ENCODE measurements at places on chromosomes 3 and 15.

- DNase-seq: no peak
These were observed 246.1 kb downstream of the TBL1XR1 start for GRCh38 chr3:176951144-176951543.

- no peak for DNase-seq
These were observed 15.3 kb downstream of the FBN1 start for GRCh38 chr15:48630245-48630644.

- DNase-seq: no peak
These were observed 636.5 kb downstream of the ZBBX start for GRCh38 chr3:166743481-166744134.

- no peak for DNase-seq
These were observed 167.0 kb downstream of the FMN1 start for GRCh38 chr15:33027306-33028035.

GRCh38 chr3:126990890-126991289, 8.0 kb downstream of the PLXNA1 start:
- no peak for DNase-seq

GRCh38 chr3:53794597-53794996, 51.6 kb downstream of the CHDH start:
- DNase-seq: no peak

- peak; percentile 81 for DNase-seq
These were observed 1.2 kb downstream of the GPR176 start for GRCh38 chr15:39918688-39919385.

DNA sequence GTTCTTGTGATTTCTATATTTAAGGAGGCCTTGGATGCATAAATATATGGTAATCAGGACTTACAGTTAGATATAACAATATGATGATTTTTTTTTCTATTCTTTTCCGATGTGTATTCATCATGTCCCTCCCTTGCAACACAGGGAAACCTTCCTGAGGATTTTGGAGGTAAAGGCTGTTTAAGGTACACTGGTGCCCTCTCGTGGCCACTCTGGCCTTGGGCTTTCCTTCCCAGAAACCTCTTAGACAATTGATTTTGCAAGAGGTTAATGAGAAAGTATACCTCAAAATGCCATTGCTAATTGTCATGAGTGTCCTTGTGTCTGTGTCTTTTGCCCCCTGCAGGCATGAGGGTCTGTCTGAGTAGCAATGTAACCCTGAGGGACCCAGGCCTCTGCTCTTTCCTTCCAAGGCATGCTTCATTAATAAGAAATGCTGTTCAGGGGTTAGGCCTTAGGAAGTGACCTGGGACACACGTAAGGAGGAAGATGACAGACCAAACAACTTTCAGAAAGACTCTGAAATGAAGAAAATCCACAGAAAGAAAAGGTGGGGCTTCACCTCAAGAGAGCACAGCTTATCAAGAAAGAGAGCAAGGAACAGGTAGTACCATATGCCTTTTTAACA, 70.3 kb upstream of the PPP2R3A start:
- peak; percentile 58 for DNase-seq

GRCh38 chr3:119589102-119589773, 8.4 kb upstream of the PLA1A start:
- DNase-seq: no peak

DNA sequence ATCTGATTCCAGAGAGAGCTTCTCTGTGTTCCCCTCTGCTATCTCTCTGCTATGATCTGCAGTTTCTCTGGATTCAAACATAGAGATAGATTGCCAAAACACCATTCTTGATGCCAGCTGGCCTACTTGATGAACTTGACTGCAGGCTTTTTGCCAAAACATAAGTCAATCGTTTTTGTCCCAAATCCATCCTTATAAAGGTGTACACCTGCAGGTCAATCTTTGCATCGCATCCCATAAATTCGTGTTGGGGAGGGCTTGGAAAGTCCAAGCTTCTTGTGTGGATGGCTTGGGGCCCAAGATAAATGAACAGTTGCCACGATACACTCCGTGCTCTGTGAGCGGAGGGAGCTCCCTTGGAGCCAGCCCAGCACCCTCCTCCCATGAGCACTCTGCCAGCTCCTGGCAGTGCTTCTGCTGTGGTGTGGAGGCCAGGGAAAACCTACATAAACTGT, 2.7 kb downstream of the CERS3 start:
- no peak for DNase-seq

- no peak for DNase-seq
These were observed 812 bp upstream of the SEC62 start for GRCh38 chr3:169965562-169966427.

DNA sequence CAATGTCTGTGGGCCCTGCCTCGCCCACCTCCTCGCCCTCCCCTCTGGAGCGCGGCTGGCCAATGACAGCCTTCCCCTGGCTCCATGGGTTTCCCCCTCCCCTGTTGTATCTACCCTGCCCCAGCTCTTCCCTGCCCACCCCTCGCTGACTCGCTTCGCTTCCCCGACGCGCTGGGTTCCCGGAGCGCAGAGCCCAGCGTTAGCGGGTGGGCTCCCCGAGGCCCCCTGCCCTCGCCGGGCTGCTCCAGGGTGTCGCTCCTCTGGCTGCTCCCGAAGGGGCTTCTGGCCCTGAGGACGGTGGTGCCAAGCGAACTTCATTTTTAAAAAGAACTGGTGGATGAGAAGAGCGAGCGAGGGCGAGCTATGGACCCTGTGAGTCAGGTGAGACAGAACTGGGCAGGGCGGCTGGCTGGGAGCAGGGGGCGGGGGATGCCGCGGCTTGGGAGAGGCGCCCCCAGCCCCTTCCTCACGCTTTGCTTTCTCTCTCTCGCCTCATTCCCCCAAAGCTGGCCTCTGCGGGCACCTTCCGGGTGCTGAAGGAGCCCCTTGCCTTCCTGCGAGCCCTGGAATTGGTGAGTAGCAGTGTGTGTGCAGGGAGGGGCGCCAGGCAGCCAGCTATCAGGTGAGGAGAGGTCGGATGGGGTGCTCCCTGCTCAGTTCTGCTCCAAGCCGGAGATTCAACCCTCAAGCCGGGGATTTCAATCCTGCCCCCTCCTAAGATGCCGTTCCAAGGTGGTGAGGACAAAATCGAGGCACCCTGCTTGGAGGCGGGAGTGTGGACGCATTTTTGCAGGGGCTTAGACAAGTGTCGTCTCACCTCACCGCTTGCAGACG, at the start of gene SYNPR:
SYNPR (plus strand) TSS at position 138 of the 834 bp plus-strand sequence.
- DNase-seq: no peak

- DNase-seq: no peak
These were observed 10.2 kb upstream of the MESP1 start for GRCh38 chr15:89761009-89761831.

DNA sequence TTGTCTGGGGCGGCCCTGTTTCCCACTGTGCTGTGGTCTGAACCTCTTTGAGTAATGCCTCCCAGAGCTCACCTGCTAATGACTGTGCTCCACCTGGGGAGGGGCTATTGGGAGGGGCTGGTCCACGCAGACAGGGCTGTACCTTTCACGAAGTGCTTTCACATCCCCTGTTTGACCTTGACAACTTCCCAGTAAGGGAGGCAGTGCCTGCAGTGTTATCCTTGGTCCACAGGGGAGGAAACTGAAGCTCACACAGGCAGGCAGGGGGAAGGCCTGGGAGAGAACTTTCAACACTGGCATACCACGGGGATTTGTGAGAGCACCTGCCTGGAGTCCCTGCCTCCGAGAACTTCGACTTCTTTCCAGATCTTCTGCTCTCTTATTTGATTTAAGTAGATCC, 91.2 kb downstream of the CACNA1D start:
- no peak for DNase-seq

DNA sequence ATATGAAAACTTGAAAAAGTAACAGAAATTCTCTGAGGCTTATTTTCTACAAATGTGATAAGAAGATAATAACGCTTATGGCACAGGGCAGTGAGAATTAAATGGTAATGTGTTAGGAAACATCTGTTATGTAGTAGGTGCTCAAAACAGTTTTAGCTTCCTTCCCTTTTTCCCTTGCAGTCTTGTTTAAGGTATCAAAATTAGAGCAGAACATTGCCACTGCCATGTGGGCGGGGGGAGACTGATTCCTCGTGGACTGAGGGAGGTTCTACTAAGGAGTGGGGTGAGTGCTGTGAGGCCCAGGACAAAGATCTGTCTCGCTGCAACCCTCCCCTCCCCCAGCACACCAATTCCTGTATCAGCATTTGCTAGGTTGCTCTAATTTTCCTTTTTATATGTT, 702.4 kb downstream of the TUSC7 start:
- DNase-seq: no peak

DNA sequence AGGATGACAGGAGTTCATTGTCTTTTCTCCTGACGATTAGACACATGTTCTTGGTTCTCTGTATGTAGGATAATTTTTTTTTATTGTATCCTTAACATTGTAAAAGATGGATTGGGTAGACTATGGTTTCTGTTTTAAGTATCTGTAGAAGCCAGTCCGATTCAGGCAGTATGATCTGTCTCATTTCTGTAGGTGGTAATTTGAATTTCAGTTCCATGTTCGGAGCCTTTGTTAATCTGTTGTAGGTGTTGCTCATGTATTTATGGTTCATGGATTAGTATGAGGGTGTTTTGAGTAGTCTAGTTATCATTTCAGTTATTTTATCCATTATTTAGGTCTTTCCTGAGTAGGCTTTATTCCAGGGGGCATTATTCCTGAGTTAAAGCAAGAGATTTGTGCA, 32.4 kb upstream of the MME start:
- DNase-seq: no peak

DNA sequence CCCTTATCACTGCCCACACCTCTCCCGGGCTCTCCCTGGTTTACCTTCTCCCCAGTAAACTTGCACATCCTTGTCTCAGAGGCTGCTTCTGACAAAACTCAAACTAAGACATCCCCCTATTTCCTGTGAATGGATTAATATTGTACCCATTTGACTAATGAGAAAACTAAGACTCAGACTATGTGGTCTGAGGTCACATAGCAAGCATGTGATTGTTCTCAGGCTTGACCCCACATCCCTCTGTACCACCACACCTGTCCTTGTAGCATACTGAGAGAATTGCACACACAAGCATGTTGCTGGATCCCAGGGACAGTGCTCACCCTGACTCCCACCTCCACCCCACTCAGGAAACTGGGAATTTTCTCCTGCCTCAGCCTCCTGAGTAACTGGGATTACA, 90.7 kb upstream of the HES1 start:
- no peak for DNase-seq

GRCh38 chr15:100902436-100903167, 16.6 kb upstream of the LRRK1 start:
- peak; percentile 60 for DNase-seq

DNA sequence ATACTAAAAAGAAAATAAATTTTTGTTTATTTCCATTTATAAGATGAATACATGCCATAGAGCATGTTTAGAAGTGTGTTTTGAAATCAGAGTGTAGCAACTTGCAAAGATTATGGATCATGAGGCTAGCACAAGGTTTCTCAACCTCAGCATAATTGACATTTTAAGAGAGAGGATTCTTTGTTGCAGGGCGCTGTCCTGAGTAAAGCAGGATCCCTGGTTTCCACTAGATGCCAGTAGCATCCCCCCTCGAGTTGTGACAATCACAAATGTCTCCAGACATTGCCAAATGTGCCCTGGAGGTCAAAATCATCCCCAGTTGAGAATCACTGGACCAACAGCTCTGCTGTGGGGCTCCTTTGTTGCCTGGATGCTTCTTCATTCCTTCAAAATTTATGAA, 128.5 kb upstream of the RBMS3 start:
- no peak for DNase-seq
